Activated T-helper 1 cell treated with anti-CD3 and anti-CD28 coated beads, Interleukin-12 subunit alpha, Interleukin-12 subunit beta, Interleukin-2, Interleukin-4 antibody, amounts not matched to agents 30 ng/mL and 10 ng/mL and 1 ng/mL, durations not matched to agents 14 hours and 24 hours and 36 hours (primary cell): ENCODE measurements at places on chromosomes 3 and 15. TPM values are rescaled to one million over a fixed set of nuclear protein-coding genes. Genes with fewer than 3 reads are reported as not detected.

GRCh38 chr3:129185783-129186182, 2.1 kb upstream of the CNBP start:
- H3K36me3 ChIP-seq = peaks cover 20% of the 10 kb centered on the region
- no peak overlapping the region for H3K27ac ChIP-seq
- peaks cover 19% of the 10 kb centered on the region for H3K4me1 ChIP-seq
- H3K4me3 ChIP-seq = peak overlapping the region; percentile 67
- H3K27me3 ChIP-seq = no peaks in the 10 kb centered on the region

The CELF6 gene
- 0.26 and 0.27 TPM in 2 replicates for total RNA-seq

The PSMD2 gene
- 251 and 255 TPM in 2 replicates for total RNA-seq

The FANCD2OS gene
- total RNA-seq = not detected in 2 replicates

The SLC22A14 gene
- total RNA-seq = not detected in 2 replicates

GRCh38 chr15:47293466-47294162, 423.7 kb upstream of the SEMA6D start:
- no peak for DNase-seq
- no peaks in the 10 kb centered on the region for H3K36me3 ChIP-seq
- no peaks in the 10 kb centered on the region for H3K27me3 ChIP-seq
- no peak overlapping the region for H3K27ac ChIP-seq
- H3K4me3 ChIP-seq = no peak overlapping the region
- no peaks in the 10 kb centered on the region for H3K4me1 ChIP-seq

The COL6A6 gene
- not detected in 2 replicates for total RNA-seq

- no peaks in the 10 kb centered on the region for H3K36me3 ChIP-seq
- H3K4me1 ChIP-seq = peaks cover 28% of the 10 kb centered on the region
- no peaks in the 10 kb centered on the region for H3K27me3 ChIP-seq
- no peak overlapping the region for H3K27ac ChIP-seq
Observed at GRCh38 chr3:69368129-69368741, 17.7 kb downstream of the FRMD4B start.

The ZMYND10 gene
- total RNA-seq = 1.5 and 1.7 TPM in 2 replicates

The GREM1 gene
- total RNA-seq = not detected in 2 replicates

The SLC28A1 gene
- total RNA-seq = not detected in 2 replicates
